ENCODE measurements at places on chromosomes 7 and 10. TPM values are rescaled to one million over a fixed set of nuclear protein-coding genes. Genes with fewer than 3 reads are reported as not detected.

DNA sequence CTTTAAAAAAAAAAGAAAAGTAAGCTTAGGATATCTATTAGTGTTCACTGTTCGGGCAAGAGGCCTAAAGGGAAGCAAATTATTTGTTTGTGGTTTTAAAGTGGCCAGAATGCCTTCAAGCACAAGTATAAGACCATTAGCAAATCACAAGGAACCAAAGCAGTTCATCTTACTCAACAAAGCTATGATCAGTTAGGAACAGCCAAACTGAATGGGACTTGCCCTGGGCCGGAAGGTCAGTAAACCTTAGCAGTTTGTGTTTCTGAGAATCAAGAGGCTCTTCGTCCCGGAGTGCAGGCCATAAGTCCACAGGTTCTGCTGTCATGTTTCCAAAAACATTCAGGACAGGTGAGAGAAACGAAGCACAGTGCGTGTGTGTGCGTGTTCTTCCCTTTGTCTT, 4.5 kb downstream of the FBXW4 start:
- no peak for DNase-seq

GRCh38 chr10:114623155-114623554, 34.9 kb downstream of the ABLIM1 start:
- DNase-seq: no peak

- DNase-seq: no peak
Observed at GRCh38 chr10:74925291-74925690, 98.9 kb downstream of the KAT6B start.

DNA sequence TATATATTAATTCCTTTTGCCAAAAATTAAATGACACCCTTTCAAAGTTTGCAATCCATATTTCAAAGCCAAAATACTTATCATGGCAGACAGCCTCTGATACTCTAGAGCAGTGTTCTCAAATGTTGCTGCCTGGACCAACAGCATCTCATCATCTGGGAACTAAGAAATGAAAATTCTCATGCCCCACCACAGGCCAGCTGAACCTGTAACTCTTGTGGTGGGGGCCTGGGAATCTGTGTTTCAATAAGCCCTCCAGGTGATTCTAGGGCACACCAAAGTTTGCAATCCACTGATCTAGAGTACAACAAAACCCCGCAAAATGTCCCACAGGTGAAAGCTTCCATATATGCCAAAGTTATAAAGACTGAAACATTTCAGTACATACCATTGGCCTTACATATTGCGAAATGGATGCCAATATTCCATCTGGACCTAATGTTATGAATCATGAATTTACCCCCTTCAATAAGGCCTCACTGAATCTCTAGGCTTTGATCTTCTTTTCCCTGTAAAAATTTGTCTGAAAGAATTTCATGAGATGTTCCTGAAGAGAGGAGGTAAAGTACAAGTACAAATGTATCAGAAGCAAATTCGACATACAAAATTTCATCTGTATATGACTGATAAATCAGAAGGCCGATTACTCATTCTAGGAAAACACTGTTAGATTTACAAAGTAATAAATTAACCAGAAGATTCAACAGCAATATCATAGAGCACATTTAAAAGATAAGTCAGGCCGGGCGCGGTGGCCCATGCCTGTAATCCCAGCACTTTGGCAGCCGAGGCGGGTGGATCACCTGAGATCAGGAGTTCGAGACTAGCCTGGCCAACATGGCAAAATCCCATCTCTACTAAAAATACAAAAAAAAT, 25.3 kb upstream of the EPC1 start:
- DNase-seq: no peak

The BCAP29 gene
- 74.3 TPM for total RNA-seq
